ENCODE measurements at places on chromosomes 1 and 21.

GRCh38 chr1:245585252-245585959 is 430.6 kb downstream of the KIF26B start:
- DNase-seq = no peak

DNA sequence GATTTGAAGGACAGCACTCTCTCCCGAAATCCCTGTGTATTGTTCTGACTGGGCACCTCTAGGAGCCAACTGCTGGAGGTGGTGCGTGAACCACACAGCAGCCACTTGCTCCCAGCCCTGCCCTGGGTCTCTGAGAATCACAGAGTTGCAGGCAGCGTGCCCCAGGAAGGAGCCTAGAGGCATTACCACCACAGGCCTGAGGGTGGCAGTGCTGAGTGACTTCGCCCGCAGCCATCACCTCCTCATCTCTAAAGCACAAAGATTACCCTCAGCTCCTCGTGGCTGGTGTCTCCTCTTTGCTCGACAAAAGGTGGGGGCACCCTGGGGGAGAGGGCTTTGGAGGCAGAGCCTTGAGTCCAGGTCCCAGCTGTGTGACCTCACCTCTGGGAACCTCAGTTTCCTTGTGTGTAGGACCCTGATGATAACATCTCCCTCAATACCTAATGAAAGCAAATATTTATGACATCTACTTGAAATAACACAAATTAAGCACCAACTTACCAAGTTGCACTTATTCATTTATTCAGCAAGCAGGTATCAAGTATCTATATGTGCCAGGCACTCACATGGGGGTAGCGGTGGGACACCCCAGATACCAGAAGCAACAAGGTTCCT is 86.3 kb downstream of the VWA5B1 start:
- DNase-seq = peak; percentile 12

DNA sequence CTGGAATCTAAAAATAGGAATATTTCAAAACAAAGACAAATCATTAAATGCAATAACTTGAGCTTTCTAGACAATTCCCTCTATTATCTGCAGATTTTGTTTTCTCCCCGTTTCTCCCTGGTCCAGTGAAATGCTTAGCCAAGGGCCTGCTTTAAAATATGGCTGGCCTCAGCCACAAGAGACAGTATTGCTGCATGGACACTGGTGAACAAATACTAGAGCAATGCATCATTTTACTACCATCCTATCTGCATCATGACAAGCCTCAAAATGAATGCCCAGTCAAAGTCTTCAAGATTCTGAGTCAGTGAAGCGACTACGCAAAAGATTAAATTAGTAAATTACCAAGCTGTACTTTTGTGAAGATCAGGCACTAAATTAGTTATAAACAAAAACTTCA is 80.5 kb downstream of the ENAH start:
- no peak for DNase-seq

DNA sequence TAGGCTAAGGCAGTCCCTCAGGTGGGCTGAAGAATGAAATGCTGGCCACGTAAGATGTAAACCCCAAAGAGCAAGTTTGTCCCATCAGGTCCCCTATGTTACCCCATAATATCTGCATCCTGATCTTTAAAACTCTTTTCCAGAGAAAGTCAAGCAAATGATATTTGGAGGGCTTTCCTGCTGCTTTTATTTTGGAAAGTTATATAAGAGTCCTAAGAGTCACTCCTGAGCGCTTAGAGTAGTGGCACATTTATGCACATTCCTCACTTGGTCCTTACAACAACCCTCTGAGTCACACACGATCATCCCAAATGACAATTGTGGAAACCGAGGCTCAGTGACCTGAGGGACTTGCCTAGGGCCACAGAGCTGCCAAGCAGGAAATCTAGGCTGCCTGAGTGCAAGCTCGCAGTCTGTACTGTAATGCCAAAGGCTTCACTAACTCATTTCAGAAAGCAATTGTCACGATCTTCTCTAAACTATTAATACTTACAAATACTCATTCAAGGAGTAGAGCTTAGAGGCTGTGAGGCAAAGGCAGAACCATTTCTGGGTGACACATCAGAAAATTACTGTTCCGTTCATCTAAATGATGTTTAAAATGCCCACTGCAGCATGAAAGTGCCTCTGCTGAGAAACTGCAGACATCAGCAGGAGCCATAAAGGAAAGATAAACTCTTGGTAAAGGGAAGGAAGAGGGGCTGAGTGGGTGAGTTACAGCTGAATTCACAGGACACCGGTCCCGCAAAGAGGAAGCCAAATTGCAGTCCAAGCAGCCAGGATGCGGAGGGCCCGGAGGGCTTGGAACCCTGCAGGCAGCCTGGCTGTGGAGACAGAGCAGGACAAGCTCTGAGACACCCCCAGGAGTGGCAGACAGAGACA is 30.8 kb downstream of the CAPZB start:
- no peak for DNase-seq

- no peak for DNase-seq
Observed at GRCh38 chr1:227732586-227733308, 2.4 kb downstream of the JMJD4 start.

DNA sequence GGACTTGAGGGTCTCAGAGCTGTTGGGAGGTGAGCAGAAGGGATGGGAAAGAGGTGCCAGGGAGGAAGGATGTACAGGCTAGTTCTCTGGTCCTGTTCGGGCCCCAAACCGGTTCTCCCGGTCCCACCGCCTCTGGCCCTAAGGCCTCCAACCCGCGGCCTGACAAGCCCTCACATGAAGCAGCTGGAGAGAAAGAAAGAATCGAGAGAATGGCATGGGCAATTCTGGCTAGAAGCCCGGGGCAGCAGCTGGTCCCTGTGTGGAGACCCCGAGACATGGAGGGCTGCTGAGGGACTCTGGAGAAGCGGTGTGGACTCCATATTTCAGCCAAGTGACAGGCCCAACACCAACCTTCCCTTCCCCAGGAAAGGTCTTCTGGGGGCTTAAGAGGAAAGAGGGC is 730 bp downstream of the CDC42SE1 start:
- no peak for DNase-seq

DNA sequence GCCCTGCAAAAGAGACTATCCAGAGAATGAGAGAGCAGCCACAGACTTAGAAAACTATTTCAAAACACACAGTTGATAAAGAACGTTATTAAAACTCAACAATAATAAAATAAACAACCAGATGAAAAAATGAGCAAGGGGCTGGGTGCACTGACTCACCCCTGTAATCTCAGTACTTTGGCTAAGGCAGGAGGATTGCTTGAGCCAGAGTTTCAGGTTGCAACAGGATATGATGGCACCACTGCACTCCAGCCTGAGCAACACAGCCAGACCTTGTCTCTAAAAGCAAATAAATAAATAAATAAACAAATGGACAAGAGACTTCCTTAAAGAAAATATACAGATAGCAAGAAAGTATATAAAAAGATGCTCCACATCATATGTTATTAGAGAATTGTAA is 144.6 kb downstream of the LRRIQ3 start:
- DNase-seq = no peak

DNA sequence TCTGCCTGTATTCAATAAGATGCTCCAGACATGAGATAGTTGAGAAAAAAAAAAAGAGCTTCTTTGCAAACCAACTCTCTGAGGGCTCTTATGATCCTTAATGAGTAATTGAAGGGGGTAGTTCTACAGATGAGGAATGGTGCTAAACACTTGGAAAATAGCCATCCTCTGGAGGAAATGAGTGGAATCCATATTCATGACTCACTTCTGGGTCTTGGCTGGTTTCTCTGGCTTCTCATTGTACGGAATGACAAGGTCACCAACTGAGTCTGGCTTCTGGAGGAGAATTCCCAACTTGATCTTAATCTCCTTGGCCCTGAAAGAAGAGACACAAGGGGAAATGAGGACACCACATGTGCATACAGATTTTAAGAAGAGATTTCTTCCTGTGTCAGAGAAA is 34.7 kb downstream of the RGS5 start:
- no peak for DNase-seq
